ENCODE measurements at places on chromosomes 1 and 21.

- no peak for DNase-seq
These were observed 50.6 kb upstream of the ANGPTL1 start for GRCh38 chr1:178921499-178921898.

GRCh38 chr1:102586022-102586421, 522.3 kb downstream of the COL11A1 start:
- no peak for DNase-seq

GRCh38 chr1:221032637-221033280, 153.5 kb downstream of the HLX start:
- no peak for DNase-seq

GRCh38 chr1:108106775-108107174, 93.4 kb downstream of the SLC25A24 start:
- DNase-seq = no peak

DNA sequence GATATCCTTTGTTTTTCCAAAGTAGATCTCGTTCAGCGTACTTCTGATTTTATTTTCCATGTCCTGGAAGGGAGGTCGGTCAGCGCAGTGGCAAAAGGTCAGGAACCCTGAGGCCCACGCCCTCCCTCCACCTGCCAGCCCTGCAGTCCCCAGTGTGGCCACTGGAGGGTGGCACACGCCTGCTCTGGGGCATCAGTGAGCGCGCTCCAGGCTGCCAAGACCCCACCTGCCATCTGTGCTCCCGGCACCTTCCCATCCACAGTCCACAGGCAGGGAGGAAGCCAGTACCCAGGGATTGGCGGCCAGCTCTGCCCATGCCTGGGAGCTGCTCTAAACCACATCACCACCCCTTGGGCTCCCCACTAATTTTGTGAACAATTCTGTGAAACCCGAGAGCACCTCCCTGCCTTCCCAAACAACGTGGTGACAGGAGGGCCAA, 32.3 kb downstream of the SLC66A1 start:
- DNase-seq = peak; percentile 47

DNA sequence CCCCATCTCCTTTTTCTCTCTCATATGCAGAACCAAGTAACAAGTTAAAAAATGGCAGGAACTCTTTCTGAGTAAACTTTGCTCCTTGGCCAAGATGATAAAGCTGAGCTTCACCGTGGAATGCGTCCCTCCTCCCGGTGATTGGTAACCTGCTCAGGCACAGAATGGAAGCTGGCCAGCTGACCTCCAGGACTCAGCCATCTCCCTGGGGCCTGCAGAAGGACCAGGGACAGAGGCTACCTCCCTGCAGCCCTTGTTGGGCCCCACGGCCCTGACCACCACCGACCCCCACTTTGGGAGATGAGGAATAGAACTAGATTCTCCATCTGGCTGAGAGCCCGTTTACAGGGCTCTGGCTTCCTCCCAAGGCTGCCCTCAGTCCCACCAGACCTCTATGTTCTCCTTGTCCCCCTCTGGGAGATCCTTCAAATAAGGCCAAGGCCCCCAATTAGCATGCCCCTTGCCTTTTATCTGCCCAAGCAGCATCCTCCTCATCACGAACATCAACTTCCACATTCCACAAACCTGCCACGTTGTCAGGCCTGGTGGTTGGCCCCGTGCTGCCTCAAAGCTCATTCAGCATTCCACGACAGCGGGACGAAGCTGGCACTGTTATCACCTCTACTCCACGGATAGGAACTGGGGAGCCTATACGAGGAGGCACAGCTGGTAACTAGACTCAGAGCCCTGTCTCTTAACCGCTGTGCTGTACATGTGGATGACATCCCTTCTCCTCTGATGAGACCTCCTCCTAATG, 74.2 kb downstream of the CD34 start:
- DNase-seq = no peak

GRCh38 chr1:214135886-214136285, 145.1 kb upstream of the SMYD2 start:
- no peak for DNase-seq

- DNase-seq = peak; percentile 29
These were observed 569 bp upstream of the WARS2 start for GRCh38 chr1:119141020-119141424.

DNA sequence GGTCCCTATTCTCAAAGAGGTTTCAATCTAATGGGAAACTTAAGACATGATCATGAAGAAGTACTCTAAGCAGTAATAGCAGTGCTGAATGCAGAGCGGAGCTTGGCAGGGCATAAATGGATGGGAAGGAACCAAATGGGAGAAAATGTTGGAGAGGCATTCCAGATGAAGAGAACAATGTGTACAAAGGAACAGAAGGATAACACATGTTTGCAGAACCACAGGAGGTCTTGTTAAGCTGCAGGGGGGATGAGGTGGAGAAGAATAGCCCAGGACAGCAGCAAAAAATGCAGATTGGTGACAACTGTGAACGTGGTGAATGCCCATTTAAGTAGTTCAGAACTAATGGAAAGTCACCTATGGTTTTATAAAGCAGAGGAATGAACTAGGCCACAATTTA, 99.1 kb downstream of the ASTN1 start:
- no peak for DNase-seq

- no peak for DNase-seq
These were observed 62.7 kb downstream of the ZNF684 start for GRCh38 chr1:40594187-40594531.

- no peak for DNase-seq
These were observed 8.3 kb downstream of the ADAR start for GRCh38 chr1:154599658-154600057.

- DNase-seq = no peak
These were observed 43.5 kb downstream of the TRIM33 start for GRCh38 chr1:114467491-114467890.

DNA sequence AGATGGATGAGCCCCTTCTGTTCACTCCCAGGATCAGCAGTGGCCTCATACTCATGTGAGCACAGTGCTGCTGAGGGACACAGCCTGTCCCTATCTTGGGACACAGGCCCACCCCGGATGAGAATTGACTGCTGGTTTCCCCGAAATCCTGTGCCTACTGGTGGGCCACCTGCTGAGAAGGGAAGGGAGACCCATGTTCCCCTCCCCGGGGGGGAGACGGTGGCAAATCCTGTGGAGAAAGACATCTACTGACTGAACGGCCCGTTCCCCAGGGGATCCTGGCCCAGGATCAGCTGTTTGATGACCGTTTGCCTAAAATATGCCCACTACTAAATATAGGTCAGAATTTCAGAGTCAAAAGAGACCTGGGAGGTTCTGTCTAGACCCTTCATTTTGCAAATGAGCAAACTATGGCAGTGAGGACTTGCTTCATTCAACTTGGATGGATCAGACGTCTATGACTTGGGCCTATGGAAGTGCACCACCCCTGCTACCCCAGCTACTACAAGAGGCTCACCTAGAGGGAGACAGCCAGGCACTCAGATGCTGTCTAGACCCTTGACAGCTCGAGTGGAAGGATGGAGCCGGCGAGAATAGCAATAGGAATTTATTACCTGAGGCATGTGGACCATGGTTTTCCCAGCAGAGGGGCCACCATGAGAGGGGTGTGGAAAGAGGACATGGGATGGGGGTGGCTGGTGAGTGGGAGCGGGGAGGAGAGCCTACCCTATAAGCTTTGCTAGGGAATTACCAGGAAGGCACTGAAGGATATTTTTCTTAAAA, 15.6 kb upstream of the THEMIS2 start:
- no peak for DNase-seq

DNA sequence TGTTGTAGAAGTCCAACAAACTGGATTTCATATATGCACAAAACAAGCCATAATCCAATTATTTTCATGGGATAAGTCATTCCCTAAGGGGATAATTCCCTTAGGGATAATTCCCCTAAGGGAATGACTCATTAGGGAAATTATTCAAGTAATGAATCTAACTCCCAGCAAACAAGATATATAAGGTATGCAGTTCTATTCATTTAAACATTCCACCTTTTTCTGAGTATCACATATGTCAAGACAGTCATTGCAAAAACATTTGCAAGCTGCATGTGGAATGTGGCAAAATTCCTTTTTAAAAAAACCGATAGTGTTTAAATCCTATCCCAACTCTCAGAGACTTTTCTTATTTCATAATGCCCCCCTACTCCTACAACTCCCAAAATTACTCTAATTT, 131.2 kb downstream of the AKT3 start:
- DNase-seq = no peak

DNA sequence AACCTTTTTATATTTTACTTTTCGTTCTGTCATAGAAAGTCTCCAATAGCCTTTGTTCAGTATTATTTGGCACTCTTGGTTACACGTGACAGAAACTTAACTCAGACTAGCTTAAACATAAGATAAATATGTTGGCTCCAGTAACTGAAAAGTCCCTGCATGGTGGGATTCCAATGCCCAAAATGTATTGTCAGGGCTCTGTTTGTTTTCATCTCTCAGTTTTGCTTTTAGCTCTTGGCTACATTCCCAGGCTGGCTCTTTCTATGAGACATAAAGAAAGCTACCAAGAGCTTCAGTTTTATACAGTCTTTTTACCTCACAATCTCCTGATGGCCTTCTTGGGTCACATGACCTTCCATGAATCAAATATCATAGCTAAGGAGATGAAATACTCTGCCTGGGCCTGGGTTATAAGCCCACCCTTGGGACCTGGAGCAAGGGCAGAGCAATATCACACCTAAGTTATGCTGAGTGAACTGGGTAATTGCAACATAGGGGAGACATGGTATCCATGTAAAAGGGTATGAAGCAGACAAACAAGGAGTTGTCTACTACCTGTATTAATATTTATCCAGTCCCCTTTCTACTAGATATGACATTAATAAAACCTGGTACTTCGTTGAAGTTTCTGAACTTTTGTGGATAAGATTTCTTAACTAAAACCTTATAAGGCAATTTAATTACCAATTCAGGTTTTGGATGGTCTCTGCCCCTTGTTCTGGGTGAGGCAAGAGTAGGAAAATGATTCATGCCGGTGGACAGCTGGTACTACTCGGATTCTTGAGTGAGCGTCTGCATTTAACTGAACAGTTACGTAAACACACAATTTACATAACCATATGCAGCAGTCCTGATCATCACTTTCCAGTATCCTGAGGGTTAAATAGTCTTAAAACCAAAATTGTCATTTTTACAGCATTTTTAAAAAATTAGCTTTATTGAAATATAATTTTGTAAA, 442.3 kb downstream of the GPATCH2 start:
- no peak for DNase-seq

DNA sequence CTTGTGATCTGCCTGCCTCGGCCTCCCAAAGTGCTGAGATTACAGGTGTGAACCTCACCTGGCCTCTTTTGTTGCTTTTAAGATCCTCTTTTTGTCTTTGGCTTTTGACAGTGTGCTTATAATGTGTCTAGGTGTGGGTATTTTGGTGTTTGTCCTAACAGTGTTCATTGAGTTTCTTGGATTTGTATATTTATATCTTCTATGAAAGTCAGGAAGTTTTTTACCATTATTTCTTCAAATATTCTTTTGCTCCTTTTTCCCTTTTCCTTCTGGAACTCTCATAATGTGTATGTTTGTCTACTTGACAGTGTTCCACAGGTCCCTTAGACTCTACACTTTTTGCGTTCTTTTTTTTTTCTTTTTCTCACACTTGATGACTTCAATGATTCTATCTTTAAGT, 59.1 kb downstream of the URB2 start:
- DNase-seq = no peak

DNA sequence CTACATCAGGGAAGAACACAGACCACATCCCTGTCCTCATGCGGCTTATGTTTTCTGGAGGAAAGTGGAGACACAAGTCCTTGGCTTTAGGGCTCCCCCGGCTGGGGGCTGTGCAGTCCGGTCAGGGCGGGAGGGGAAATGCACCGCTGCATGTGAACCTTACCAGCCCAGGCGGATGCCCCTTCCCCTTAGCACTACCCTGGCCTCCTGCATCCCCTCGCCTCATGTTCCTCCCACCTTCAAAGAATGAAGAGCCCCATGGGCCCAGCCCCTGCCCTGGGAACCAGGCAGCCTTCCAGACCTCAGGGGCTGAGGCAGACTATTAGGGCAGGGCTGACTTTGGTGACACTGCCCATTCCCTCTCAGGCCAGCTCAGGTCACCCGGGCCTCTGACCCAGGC, 45.5 kb downstream of the TNNT2 start:
- no peak for DNase-seq

- DNase-seq = no peak
These were observed 27.8 kb upstream of the LRRC3 start for GRCh38 chr21:44427241-44428120.

- DNase-seq = no peak
These were observed 15.2 kb downstream of the TINAGL1 start for GRCh38 chr1:31591425-31592093.

DNA sequence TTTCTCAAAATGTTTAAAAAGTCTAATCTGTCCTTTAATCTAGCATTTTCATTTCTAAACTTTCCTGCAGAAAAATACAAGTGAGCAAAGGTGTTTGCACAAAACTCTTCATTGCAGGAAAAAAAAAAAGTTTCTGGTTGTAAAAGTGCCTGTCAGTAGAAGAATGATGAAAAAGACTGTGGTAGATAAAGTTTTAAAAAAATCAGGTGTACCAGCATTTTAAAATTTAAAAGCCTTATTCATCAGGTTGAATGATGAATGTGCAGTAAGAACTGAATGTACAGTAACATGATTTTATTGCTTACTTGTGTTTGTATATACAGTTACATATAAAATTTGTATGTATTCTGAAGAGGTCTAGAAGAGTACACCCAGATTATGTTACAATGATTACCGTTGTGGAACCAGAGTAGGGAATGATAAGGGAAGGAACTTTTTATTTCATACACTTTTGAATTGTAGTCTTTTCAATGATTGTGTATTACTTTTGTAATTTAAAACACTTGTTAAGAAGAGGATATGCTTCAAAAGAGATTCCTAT, 54.0 kb downstream of the FNBP1L start:
- no peak for DNase-seq

GRCh38 chr1:76501136-76501535, 366.1 kb upstream of the ST6GALNAC5 start:
- no peak for DNase-seq

GRCh38 chr1:97196825-97197516, 475.4 kb downstream of the PTBP2 start:
- DNase-seq = no peak

GRCh38 chr1:100778748-100779147, 59.2 kb downstream of the VCAM1 start:
- no peak for DNase-seq

- no peak for DNase-seq
These were observed 498 bp downstream of the GNAT2 start for GRCh38 chr1:109618661-109619575.

- DNase-seq = no peak
These were observed 254.9 kb downstream of the RHOU start for GRCh38 chr1:228989992-228990827.
